ENCODE measurements at places on chromosomes 6 and 20.
A peak's percentile ranks its signal among the peaks of the same experiment; 100 is the strongest.

DNA sequence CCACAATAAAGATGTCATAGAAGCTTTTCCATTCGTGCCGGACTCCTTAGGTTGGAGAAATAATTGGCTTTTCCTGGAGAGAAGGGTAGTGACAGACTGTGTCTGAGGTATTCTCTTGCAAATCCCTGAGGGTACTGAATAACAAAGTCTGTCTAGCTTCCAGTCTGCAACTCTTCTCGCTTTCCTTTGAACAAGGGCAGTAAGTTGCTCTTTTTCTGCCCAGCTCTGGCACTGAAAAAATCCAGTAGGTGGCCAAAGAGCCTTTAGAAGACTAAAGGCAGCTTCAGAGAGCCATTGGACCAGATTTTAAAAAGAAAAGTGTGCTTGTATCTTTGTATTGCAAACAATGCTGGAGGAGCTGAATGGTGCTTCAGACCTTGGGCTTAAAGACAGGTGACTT is 20.7 kb upstream of the RREB1 start:
- no peak for DNase-seq

DNA sequence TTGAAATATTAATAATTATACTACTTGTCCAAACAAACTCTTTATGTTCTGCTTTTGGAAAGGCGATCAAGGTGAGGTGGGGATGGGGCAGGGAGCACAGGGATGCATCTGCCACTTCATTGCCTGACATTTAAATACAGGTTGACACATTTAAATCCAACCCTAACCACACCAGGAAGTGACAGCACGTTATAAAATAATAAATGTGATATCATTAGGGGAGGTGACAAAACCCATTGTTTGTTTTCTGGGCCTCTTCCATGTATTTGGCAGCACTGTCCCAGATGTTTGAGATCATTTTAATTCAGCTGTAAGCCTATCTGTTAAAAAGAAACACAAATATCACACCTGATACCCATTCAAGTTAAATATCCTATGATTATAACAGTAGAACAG is 342.4 kb upstream of the ARID1B start:
- DNase-seq: no peak

- no peak for DNase-seq
Measured at GRCh38 chr6:23396949-23397348, 729.1 kb upstream of the NRSN1 start.

DNA sequence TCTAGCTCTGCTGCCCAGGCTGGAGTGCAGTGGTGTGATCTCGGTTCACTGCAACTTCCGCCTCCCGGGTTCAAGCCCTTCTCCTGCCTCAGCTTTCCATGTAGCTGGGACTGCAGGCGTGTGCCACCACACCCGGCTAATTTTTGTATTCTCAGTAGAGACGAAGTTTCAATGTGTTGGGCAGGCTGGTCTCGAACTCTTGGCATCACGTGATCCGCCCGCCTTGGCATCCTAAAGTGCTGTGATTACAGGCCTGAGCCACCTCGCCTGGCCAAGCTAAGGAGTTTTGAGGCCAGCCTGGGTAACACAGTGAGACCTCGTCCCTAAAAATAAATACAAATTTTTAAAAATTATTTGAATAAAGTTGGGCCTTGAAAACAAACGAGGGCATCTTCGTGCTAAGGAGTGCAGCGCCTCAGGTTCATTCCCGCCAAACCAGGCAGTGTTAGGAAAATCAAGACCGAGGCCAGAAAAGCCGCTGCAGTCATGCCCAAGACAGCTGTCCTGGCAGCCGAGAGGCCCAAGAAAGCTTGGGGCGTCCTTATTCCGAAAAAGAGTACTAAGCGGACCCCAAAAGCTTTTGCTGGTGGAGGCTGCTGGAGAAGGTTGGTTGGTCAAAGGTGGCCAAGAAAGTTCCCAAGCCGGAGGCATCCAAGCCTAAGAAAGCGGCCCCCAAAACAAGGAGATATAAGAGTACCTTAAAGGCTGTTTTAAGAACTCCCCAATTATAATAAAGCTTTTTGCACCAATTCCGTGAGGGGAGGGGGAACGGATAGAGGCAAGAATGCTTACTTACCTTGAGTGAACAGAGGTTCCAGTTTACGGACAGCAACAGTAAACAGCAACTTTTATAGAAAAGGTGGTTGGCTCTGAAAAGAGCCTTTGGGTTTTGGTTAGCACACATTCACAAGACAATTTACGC is 109.0 kb downstream of the HFE start:
- peak; percentile 52 for DNase-seq

GRCh38 chr20:53750827-53751619 is 157.4 kb upstream of the ZNF217 start:
- DNase-seq: peak; percentile 47

GRCh38 chr6:164741938-164742451 is 567.4 kb downstream of the C6orf118 start:
- no peak for DNase-seq

DNA sequence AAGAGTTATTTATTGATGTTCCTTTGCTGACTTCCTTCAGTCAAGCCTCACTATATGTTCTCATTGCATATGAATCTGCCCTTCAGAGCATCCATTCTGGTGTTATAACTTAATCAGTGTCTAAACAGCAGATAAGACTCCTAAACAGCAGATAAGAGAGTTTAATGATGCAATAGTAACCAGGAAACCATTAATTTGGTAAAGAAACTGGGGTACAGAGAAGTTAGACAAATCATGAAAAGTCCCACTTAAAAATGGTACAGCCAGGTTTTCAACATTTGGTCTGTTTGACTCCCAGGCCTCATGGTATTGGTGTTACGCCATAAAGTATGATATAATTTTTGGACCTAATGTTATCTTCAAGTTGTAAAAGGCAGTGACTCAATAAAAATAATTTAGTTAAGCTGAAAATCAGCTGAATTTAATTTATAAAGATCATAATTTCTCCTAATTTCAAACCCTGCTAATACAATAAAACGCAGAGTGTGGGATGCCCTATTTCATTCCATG is 127.4 kb upstream of the DST start:
- DNase-seq: no peak

DNA sequence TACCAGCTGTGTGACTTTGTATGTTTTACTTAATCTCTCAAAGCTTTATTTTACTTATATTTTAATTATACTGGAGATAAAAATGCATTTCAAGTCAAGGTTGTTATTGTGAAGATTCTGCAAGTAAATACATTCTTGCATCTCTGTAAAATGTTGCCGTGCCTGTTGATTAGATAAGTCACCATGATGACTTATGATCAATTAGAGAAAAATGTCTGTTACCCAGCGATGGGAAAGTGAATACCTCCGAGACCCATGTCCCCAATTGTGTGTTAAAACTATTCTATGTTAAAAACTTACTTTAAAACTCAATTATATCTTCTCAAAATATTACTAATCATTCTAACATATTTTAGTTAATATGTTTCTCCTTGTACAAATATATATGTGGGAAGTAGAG is 39.9 kb downstream of the MYB start:
- no peak for DNase-seq

DNA sequence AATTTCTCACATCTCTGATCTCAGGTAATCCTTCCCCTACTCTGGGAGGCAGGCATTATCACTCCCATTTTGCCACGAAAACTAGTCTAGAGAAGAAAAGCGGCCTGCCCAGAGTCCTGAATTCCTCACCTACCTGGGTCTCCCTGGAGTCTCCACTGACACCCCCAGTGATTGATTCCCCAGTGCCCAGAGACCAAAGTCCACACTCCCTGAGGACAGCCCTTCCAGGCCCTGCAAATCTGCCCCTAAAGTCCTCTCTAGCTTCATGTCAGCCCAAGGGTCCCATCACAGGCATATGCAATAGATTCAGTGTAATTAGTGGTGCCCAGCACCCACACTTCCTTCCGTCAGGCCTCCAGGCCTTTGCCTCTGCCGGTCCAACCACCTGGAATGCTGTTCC is 47.2 kb downstream of the MAFB start:
- DNase-seq: no peak

GRCh38 chr6:36906539-36907325 is 21.0 kb downstream of the C6orf89 start:
- no peak for DNase-seq

DNA sequence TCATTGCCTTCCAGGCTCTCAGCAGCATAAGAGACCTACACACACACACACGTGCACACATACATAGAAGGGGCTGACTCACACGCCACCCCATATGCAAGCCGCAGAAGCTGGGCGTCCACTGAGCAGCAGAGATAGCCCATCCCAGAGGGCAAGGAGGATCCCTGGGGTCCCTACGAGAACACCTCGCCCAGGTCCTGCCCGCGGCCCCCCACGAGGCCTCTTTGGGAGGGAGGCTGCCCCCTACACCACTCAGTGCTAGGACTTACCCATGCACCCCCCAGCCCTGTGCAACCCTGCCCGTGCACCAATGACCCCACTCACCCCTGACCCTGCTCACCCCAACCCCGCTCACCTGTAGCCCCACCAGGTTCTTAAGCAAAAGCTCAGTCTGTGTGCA is 20.6 kb upstream of the NTSR1 start:
- DNase-seq: no peak

DNA sequence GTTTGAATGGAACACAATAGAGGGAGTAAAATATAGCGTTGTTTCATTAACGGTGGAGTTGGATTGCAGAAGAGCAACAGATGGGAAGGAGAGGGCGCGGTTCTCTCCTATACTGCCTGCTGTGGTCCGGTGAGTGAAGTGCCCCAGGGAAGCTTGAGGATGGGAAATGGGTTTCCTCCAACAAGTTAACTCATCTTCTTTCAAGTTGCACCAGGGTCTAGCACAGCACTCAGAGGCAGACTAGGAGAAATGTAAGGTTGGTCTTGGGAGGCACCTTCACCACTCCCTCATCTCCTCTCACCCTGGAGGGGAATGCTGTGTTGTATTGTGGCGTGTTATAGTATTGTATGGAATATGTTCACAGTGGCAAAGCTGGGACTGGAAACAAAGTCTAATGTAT is 96.9 kb upstream of the SLC24A3 start:
- DNase-seq: no peak

DNA sequence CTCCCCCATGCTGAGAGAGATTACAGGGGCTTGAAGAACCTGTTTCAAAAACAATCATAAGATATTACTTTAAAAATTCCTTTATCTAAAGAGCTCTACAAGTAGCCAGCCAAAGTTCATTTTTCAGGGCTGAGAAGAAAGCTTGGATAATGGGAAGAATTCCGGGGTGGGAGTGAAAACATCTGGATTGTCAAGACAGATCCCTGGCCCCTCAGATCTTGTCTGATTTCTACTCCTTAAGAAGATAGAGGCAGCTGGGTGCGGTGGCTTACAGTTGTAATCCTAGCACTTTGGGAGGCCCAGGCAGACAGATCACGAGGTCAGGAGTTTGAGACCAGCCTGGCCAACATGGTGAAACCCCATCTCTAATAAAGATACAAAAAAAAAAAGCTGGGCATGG is 24.8 kb downstream of the TRMT6 start:
- DNase-seq: no peak

GRCh38 chr20:55258559-55258958 is 746.8 kb downstream of the CBLN4 start:
- peak; percentile 49 for DNase-seq

- no peak for DNase-seq
Measured at GRCh38 chr20:23584434-23585199, 16.3 kb upstream of the CST9L start.

DNA sequence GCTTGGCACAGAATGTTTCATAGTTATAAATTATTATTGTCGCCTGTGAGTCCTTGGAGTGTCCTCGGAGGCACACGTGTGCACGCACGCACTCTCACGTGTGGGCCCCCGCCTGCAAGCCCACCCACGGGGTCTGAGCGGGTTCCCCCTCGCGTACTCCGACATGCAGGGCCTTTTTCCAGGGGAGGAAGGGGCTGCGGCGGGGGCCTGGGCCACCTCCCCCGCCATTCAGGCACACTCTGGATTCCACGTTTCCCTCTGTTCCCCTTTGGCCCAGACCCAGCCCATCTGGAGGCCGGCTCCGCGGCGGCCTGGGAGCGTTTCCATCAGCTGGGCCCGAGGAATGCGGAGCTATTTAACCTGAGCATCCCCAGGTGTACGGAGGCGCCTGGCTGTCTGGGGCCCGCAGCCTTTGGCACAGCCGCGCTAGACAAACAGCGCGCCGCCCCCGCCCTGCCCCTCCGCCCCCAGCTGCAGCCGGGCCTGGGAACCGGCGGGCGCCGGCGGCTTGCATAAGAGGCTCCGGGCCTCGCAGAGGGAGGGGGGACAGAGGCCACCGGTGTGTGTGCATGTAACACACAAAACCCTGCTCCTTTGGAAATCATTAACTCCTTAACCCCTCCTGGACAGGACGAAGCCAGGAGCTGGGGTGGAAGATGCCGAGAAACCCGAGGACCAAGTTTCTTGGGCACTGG is 3.3 kb downstream of the ID1 start:
- DNase-seq: peak; percentile 96

DNA sequence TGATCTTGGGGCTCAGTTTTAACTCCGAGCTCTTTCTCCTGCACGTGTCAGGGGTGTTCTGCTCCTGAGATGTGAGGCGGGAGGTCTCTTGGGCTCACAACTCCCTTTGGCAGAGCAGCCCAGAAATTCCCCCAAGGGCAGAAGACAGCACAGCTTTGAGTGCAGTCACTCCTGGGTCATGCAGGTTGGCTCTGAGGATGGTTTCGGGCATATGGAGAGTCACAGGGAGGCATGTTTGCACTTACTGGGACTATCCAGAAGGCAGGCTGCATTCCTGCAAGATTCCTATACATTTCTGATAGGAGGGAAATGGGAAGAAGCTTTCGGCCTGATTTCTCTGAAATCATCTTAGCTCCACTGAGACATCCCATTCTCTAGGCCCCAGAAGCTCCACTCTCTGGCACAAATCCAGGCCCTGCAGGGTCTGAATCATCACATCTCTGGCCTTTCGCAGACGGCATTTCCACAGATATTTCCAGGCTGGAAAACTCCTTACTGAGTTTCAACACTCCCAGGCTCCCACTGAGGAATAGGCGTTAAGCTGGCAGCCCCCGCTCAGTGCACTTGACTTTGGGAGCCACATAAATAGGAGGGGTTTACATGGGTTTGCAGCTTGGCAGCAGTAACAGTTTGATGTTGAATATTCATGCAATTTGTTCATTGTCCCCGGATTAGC is 39.7 kb downstream of the AGPAT4 start:
- DNase-seq: no peak

DNA sequence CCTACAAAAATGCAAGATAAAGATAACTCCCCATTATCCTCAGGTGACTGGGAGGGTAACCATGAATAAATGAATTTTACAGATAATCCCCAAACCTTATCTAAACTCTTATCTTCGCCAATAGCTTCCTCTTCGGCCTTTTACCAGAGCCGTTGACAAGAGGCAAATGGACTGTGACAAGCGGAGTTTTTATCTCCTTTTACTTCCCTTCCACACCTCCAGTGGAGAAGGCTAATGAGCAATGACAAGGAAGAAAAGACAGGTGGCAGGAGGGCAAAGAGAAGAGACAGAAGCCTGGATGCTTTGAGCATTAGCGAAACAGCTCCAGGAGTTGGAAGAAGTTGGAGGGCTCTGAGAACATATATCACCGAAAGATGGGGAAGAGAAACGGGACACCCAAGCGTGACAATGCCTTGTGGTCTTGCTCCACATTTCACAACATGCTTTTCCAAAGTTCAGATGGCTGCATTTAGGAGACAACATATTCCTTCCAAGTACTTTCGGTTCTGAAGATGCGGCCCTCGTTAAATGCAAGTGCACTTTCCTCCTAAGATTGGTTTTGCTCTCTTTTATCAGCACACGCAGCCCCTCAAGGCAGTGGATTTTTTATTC is 69.2 kb downstream of the PRDM1 start:
- DNase-seq: no peak
